Hematopoietic multipotent progenitor cell (in vitro differentiated cells): ENCODE measurements at places on chromosomes 2 and 18.

GRCh38 chr2:100630473-100630977 is 67.7 kb downstream of the PDCL3 start:
- peak; percentile 15 for DNase-seq

DNA sequence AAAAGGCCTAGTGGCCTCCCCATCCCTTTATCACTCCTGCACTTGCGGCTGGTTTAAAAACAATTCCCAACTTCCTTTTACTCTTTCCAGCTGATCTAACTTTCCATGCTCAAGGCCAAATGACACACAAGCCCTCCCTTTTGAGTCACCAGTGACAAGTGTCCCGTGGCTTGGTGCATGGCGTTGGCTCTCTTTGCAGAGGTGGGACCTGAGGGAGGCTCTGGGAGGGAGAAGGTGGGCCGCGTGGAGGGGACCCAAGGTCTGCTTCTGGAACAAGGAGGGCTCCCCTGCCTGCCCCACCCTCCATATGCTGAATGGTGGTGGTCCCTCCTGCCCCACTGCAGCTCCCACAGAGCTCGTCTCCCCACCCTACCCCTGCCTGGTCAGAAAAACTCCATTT is 30.8 kb upstream of the HPCAL1 start:
- no peak for DNase-seq

DNA sequence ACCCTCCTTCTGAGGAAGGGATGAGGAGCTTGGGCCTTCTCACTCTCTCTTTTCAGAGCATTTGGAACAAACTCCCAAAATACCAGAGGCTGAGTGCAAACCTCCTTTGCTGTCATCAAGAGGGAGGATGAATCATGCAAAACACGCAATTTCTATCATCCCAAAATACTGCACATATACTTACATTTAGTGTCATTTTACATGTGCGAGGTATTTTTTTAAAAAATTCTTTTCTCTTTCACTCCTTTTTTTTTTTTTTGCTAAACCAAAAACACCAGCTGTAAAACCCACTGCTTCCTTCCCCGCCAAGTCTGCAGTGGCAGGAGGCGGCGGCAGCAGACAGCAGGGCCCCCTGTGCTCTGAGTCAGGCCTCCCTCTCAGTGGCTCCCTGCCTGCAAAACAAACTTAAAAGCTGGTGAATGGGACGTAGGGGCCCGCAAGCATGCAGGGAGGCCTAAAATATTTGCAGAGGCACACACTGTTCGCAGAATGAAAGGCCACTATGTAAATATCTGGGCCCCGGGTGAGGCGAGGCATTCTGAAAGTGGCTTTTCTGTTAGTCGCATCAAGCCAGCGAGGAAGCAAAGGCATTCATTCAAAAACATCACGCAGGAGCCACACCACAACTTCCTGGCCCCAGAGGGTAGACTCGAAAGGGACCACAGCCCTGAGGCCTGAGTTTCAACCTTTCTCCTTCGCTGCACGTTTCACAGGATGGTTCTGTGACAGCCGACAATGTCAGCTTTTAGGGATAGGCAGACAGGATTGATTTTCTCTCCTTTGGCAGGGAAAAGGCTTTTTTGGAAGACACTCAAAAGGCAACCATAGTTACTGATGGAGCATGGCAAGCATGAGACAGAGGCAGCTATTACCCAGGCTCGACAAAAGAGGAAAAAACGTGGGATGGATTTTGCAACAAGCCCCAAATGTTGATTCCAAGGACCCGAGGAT is 73.4 kb downstream of the ACTR2 start:
- DNase-seq = peak; percentile 89

DNA sequence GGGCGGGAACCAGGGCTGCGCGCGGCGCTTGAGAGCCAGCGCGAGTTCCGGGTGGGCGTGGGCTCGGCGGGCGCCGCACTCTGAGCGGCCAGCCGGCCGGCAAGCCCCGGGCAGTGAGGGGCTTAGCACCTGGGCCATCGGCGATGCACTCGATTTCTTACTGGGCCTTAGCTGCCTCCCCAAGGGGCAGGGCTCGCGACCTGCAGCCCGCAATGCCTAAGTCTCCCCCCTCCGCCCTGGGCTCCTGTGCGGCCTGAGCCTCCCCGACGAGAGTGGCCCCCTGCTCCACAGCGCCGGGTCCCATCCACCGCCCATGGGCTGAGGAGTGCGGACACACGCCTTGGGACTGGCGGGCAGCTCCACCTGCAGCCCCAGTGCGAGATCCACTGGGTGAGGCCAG is 36.5 kb upstream of the MAP2 start:
- DNase-seq = no peak

DNA sequence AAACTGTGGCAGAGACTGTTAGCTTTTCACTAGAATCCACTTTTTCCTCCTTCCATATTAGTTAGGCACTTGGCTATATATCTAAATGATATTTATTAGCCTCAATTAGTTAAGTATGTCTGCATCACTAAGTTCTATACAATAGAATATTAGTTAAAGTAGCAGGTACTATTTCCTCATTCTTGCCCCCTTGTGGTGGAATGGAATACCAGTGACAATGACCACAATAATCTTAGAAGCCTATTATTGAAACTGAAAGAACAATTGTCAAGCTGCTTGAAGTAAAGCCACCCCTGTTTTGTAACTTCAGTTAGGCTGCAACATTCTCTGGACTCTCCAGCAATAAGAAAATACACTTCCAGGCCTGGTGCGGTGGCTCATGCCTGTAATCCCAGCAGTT is 476.3 kb upstream of the VWC2L start:
- DNase-seq = peak; percentile 63

DNA sequence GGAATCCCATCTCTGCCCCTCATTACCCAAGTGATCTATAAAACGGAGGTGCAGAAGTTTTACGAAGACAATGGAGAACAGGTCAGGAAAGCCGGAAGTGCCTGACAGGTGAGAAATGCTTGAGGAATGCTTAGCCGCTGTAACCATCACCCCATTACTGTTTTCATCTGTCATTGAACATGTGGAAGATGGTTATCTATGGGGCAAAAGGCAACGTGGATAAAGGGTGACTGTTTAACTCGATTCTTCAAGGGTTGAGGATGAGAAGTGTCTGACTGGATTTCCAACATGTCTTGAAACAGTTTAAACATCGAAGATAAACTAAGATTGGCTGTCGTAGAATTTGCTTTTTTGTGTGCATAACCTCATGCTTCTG is 17.3 kb downstream of the HK2 start:
- DNase-seq = no peak

DNA sequence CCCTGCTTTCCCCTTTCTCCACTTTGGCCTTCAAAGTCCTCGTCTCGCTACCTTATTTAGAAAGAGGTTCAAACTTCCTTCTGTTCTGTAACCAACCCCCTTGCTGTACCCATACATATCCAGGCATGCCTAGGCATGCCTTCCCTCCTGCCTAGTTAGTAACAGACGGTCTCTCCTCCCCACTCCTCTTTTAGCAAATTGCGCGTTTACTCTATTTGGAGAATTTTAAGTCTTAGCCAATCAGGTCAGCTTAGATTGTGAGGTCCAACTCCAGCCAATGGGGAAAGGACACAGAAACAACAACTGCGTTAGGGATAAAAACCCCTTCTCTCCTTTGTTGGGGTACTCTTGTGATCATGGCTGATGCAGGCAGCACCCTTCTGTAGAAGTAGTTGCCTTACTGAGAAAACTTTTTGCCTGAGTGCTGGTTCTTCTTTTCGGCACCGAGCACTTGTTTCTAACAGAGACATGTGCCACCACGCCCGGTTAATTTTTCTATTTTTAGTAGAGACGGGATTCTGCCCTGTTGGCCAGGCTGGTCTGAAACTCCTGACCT is 85.9 kb upstream of the FOXI3 start:
- no peak for DNase-seq

GRCh38 chr2:8680822-8681760 is 765 bp upstream of the ID2 start:
- peak; percentile 41 for DNase-seq

- no peak for DNase-seq
Measured at GRCh38 chr18:75221397-75221796, 10.8 kb downstream of the TSHZ1 start.

GRCh38 chr18:40159141-40160017 is 1795.7 kb upstream of the PIK3C3 start:
- peak; percentile 5 for DNase-seq

GRCh38 chr18:25144820-25145219 is 207.1 kb downstream of the ZNF521 start:
- no peak for DNase-seq

DNA sequence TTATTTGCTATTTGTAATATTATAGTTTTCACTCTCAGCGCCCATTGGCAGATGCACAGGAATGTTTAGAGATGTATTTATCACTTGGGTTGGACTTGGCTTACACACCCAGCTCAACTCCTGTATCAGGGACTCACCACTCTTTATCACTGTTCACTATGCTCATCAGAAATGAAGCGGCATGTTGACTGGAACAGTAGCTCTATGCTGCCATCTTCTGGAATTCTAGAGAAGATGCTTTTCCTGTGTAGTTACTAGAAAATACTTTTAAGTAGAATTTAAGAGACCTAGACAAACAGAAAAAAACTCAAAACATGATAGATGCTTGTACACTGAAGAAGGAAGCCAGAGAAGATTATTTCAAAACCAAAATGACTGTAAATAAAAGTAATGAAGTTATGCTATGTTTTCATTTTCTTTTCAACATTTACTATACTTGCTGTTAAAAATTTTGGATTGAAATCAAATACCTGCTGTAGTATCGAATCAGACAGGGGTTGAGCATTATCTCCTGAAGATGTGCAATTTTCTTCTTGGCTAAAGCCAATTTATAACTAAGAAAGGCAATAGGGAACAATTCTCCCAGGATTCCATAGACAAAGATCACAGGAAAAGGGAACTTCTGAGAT is 47.4 kb upstream of the NXPH2 start:
- peak; percentile 69 for DNase-seq

GRCh38 chr2:135424849-135425248 is 106.2 kb downstream of the ZRANB3 start:
- DNase-seq = no peak

GRCh38 chr2:179422037-179422643 is 157.5 kb upstream of the SESTD1 start:
- peak; percentile 56 for DNase-seq

- no peak for DNase-seq
Measured at GRCh38 chr2:217060951-217061547, 201.2 kb upstream of the TNP1 start.

DNA sequence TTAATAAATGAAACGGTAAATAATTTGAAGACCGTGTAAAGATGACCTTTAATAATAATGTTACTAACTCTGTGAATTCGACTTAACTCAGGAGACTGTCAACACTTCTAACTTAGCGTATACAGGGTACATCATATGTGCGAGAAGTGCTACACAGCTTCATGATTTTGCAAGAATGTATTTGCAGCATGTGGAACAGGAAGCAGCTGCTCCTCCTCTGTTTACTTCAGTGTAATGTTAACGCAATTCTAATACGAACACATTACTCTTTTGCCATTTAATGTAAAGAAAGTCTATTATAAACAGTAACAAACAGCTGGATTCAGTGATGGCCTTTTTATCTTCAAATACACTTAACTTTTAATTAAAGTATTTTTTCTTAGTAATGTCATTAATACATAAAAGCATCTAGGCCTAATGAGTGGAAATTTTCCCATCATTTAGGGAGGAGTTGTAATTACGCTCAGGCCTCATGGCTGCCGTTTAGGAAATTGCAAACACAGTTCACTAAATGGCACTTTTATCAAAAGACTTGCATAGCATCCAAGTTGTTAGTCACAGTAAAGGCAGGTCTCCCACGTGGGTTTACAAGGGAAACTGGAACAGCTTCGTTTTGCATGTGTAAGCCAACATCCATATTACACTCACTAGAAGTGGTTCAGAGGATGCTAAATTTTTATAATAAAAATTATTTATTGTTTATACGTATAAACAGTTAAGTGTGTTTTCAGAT is 635.7 kb downstream of the FBXO15 start:
- DNase-seq = no peak

- DNase-seq = no peak
Measured at GRCh38 chr18:53402670-53403069, 821.8 kb downstream of the MBD2 start.

DNA sequence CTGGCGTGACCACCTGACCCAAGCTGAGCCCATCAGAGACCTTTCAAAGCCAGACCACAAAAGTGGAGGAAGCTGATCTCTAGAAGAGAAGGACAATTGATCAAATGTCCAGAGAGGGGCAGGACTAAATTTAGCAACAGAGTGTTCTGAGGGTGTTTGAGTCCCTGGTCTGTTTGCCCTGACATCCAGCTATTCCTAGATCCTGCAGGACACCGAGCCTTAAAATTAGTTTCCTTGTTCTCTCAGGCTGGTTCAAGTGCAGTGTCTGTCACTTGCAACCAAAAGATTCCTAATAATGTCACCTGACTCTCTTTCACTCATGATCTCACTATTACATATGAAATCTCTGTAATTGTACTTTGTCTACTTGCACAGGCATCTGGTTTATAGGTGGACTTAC is 33.0 kb upstream of the NPAS2 start:
- DNase-seq = no peak

DNA sequence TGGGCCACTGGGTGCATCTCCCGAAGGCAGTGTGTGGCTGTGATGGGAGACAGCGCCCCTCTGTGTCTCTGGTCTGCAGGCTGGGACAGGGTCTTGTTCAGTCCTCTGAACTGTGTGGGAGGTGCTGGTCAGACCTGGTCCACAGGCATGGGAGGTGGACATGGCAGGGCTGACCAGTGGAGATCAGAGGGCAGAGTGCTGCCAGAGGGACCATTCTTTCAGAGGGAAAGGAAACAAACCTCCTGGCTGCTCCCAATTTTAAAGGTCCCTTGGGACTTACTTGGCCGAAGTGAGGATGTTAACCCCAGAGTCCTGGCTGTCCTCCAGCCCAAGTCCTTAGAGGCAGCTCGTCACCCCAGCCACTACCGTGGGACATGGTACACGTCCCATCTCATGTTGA is 4.0 kb downstream of the CAPN13 start:
- no peak for DNase-seq

- no peak for DNase-seq
Measured at GRCh38 chr18:38807915-38808314, 1242.3 kb upstream of the CELF4 start.

GRCh38 chr2:109455731-109456691 is 157.8 kb downstream of the SEPTIN10 start:
- DNase-seq = no peak

DNA sequence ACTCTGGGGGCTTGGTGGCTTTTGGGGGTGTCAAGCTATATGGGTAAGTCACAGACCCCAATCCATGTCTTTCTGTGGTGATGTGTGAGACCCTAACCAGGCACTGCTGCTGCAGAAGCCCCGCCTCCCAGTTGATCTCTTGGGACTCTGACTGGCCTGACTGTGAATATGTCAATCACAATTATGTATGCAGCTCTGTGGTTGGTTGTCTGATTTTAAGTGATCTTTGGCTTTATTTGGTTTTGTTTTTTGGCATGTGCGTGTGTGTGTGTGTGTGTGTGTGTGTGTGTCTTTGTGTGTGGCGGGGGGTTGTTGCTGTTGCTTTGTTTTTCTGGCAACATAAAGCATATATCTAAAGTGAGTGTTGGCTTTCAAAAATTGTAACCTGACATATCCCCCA is 78.5 kb upstream of the GLS start:
- no peak for DNase-seq

- DNase-seq = no peak
Measured at GRCh38 chr18:8948471-8949149, 153.9 kb upstream of the NDUFV2 start.
